Neural progenitor cell (in vitro differentiated cells): ENCODE measurements at places on chromosomes 4 and X.

GRCh38 chr4:172096786-172097185 is 283.6 kb downstream of the GALNTL6 start:
- DNase-seq, result no peak

- DNase-seq, result no peak
Measured at GRCh38 chr4:126265888-126266287, 951.1 kb downstream of the FAT4 start.

DNA sequence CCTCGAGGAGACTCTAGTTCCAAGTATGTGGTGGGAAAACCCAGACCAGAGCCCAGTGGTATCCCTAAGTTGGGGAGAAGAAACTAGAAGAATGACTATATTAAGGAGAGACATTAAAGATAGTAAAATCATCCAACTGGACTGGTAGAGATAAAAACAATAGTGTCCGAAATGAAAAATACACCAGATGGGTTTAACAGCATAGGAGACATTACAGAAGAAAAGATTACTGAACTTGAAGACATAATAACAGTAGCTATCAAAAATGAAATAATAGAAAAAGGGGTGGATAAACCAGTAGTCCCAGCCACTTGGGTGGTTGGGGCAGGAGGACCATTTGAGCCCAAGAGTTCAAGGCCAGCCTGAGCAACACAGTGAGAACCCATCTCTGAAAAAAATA is 31.9 kb downstream of the SMIM14 start:
- no peak for DNase-seq

- no peak for DNase-seq
Measured at GRCh38 chrX:16643176-16643575, 6.8 kb upstream of the S100G start.

DNA sequence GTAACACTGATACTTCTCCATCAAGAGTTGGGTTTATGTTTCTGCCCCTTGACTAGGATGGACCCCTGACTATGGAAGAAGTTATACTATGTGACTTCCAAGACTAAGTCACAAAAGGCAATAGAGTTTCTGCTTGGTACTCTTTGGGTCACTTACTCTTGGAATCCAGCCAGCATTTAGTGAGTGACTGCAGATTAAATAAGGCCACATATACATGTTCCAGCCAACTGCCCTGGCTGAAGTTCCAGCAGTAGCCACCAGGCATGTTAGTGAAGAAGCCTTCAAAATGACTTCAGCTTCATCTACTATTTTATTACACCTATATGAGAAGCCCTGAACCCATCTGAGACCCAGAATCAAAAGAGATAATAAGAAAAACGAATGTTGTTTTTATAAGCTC is 524.0 kb downstream of the DMD start:
- DNase-seq, result no peak

DNA sequence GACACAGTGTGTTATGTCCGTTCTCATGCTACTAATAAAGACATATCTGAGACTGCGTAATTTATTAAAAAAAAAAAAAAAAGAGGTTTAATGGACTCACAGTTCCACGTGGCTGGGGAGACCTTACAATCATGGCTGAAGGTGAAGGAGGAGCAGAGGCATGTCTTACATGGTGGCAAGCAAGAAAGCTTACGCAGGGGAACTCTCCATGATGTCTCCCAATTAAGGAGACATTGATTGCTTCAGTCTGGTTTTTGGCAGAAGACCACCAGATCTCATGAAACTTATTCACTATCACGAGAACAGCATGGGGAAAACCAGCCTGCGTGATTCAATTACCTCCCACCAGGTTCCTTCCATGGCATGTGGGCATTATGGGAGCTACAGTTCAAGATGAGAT is 221.8 kb downstream of the ASMT start:
- DNase-seq, result no peak

GRCh38 chr4:55754754-55755350 is 64.7 kb upstream of the EXOC1L start:
- no peak for DNase-seq

GRCh38 chr4:7398104-7398423 is 36.7 kb downstream of the PSAPL1 start:
- no peak for DNase-seq

- no peak for DNase-seq
Measured at GRCh38 chr4:71338846-71339593, at the start of gene SLC4A4. TSS of gene SLC4A4 (plus strand) at chr4:71339020.

GRCh38 chr4:136001791-136002190 is 1530.5 kb downstream of the PCDH18 start:
- DNase-seq, result no peak

GRCh38 chrX:49238735-49239134 is 3.5 kb downstream of the CCDC22 start:
- DNase-seq, result no peak

DNA sequence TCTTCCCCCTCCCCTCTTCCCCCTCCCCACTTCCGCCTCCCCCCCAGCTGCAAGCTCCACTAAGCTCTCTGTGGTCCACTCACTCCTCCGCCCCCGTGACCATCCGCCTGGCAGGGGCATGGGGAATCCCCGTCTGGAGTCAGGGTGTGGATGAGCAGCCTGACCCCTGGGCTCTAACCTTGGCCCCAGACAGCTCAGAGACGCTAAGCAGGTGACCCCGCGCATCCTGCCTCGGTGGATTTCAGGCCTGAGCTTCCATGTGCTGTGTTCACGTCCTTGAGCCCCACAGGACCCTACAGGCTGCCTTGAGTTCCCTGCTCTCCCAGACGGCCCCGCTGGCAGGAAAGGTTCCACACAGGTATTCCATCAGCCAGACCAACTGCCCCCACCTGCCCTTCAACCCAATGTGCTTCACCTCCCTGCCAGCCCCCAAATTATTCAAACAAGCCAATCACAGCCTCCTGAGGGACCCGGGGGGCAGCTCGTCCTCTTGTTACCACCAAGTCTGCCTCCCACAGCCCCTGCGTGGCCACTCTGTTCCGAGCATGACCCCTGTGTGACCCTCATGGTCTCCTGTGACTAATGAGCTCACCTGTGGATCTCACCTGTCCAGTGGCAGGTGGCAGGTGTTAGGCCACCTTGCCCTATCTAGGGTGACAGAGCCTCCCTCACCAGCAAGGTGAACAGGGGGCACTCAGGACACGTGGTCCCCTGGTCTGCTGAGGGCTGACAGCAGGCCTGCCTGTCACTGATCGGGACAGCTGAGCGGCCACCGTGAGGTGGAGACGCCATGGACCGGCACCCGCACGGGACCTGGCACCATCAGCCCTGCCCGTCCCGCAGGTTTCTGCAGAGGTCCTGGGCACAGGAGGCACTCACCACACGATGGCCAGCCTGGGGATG is 73.2 kb upstream of the MXD4 start:
- no peak for DNase-seq

GRCh38 chrX:13646154-13646549 is 6.8 kb upstream of the TCEANC start:
- DNase-seq, result peak; percentile 80

GRCh38 chr4:175824076-175824475 is 12.0 kb upstream of the GPM6A start:
- DNase-seq, result no peak

DNA sequence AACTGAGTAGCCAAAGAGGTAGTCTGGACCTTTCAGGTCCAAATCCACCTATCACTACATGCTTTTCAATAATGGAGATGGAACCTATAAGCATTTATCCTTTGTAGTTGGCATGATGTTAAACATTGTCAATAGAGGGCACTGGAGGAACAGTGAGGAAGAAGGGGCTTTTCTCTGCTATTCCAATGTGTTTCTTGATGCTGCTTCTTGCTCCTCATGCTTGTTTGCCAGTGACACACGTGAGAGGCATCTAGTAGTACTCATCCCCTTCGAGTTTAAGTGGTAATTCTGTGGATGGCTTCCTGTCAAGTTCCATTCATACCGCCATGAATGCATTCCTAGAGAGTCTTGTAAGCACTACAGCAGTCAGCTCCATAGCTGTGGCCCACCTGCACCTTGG is 84.0 kb downstream of the NAA11 start:
- peak; percentile 53 for DNase-seq

GRCh38 chrX:11266573-11267003 is 26.6 kb upstream of the AMELX start:
- DNase-seq, result no peak

- peak; percentile 48 for DNase-seq
Measured at GRCh38 chr4:141636082-141636770, at the start of gene IL15. TSS of gene IL15 (plus strand) at chr4:141636583. CDS start at chr4:141719465, 82,882 bp downstream.

GRCh38 chr4:164481306-164482091 is 272.4 kb upstream of the SMIM31 start:
- no peak for DNase-seq

- DNase-seq, result peak; percentile 54
Measured at GRCh38 chrX:39162322-39162735, 361.1 kb downstream of the MID1IP1 start.

- DNase-seq, result peak; percentile 55
Measured at GRCh38 chr4:73653695-73654106, 33.5 kb upstream of the RASSF6 start.

- DNase-seq, result no peak
Measured at GRCh38 chrX:1545776-1546408, 8.9 kb upstream of the P2RY8 start.

DNA sequence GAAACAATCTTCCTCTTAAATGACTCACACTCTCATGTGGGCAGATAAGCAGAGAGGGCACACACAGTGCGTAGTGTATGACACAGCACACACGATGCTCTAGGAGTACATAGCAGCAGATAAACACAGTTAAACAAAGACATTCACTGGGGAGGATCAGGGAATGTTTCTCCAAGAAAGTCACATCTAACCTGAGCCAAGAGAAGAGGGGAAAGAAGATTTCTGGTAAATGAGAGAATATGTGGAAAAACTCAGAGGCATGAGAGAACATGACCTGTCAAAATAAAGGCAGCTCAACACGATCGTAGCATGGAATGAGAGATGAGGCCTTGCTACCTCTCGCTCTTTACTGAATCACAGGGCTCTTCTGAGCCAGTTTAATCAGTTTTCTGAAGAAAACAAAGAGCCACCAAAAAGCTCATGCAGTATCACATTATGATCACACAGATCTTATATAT is 251.0 kb downstream of the ANK2 start:
- DNase-seq, result no peak

DNA sequence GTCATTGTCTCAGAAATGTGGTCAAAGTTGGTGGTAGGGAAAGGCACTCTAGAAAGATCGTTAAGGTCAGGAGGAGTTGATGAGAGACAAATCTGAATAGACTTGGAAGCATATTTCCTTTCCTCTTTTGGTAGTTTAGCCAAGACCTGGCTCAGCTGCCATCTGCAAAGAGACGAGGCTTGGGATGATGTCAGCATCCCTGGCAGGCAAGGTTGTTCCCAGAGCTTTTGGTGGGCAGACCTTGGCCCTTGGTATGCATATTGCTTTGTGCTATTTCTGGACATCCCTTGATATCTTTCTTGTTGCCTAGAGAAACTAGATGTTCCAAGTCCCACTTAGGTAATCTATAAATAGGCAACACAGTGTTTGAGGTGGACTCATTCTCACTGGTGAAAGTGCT is 82.4 kb upstream of the NAF1 start:
- DNase-seq, result no peak

- no peak for DNase-seq
Measured at GRCh38 chrX:150845091-150845490, 53.4 kb downstream of the CD99L2 start.

- DNase-seq, result no peak
Measured at GRCh38 chr4:13940921-13941320, 313.4 kb upstream of the BOD1L1 start.

DNA sequence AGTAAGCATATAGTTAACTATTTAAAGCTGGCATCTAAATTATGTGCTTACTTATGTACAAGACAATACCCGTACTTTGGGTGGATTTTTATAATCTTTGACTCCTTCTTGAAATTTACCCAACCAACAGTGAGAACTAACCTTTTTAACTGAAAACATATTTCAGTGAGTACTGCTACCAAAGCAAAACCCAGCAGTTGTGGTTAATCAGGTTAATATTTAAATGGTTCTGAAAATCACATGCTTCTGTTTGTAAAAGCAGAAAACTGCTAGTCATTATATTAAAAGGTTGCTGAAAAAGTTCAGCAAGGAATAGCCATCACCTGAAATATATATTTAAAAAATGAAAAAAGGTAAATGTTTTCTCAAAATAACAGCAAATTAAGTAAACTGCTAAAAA is 20.0 kb downstream of the UBE2D3 start:
- no peak for DNase-seq

DNA sequence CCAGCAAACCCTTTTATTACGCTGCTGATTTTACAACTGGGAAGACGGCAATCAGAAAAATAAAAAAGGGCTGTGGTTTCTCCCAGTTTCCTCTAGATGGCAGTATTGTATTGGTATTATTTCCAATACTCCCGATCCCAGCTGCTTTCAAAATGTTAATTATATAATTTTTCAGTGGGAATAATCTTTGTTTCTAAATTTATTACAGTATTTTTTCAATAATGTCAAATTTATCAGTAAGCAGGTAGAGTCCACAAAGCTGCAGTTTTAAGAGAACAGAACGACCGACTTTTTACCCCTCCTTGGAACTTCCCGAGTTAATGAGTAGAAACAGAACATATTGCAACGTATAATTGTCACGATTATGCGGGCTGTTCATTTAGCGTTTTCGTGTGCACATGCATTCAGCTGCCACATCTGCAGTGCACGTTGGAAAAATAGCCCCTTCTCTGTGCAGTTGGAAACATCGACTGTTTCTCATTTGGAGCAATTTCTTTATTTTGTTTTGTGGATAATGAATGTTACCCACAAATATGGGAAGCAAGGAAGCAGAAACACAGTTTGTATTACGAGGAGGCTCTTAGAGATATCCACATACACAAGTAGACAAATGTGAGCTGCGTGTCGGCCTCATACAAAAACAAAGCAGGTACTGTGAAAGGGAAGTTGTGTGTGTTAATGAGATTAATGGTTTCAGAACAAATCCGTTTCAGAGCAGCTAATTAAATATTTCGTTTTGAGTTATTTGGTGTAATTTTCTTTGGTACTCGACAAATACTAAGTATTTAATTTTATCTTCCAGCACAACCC is 188.0 kb downstream of the STIM2 start:
- DNase-seq, result peak; percentile 18

DNA sequence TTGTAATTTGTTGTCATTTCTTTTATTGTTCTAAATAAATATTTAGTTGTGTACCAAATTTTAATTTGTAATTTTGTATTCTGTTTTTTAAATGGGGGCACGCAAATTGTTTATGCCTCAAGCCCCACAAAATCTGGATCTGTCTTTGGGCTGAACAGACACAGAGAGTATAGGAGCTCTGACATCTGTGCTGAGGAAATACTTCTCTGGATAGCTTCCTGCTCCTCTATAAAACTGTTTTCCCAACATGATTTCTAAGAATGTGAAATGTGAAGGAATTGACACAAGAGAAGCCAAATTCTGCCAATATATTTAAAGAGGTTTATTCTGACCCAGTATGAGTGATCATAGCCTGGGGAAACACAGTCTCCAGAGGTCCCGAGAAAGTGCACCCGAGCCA is 93.0 kb downstream of the IL13RA2 start:
- no peak for DNase-seq

GRCh38 chr4:87007528-87008446 is 73.0 kb downstream of the AFF1 start:
- DNase-seq, result peak; percentile 81

GRCh38 chr4:174316954-174317353 is 33.2 kb downstream of the CEP44 start:
- DNase-seq, result no peak

- no peak for DNase-seq
Measured at GRCh38 chr4:140715119-140715518, 41.1 kb downstream of the TBC1D9 start.
